Stimulated activated CD4-positive, alpha-beta T cell treated with anti-CD3 and anti-CD28 coated beads, Interleukin-1b, Interleukin-23, amount 100 ng/mL, for 1 hour (primary cell): ENCODE measurements at places on chromosomes 16 and 17.

GRCh38 chr16:77551357-77551756 is 116.5 kb upstream of the ADAMTS18 start:
- DNase-seq = no peak

- DNase-seq = no peak
These were observed 85.5 kb upstream of the TMEM132E start for GRCh38 chr17:34493917-34494316.

GRCh38 chr16:57748596-57748995 is 13.0 kb downstream of the KATNB1 start:
- DNase-seq = no peak

GRCh38 chr17:79088247-79088996 is 13.8 kb downstream of the ENGASE start:
- DNase-seq = no peak

GRCh38 chr17:63792055-63792729 is 18.2 kb downstream of the DDX42 start:
- no peak for DNase-seq

DNA sequence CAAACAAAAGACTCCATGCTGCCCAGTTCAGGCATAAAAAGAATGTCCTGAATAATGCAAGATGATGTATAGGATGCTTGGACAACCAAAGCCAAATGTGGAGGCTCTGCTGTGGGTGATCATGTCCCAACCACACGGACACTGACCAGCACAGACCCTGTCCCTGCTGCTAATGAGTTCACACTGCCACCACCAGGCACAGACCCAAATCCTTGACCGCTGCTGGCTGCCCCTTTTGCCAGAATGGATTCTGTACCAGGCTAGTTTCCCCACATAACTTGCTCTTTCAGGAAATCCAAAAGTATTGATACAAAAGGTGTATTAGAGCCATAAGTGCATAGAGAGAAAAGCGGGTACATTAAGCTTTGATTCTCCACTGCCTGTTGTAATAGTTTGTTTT is 60.9 kb downstream of the XYLT1 start:
- DNase-seq = no peak

DNA sequence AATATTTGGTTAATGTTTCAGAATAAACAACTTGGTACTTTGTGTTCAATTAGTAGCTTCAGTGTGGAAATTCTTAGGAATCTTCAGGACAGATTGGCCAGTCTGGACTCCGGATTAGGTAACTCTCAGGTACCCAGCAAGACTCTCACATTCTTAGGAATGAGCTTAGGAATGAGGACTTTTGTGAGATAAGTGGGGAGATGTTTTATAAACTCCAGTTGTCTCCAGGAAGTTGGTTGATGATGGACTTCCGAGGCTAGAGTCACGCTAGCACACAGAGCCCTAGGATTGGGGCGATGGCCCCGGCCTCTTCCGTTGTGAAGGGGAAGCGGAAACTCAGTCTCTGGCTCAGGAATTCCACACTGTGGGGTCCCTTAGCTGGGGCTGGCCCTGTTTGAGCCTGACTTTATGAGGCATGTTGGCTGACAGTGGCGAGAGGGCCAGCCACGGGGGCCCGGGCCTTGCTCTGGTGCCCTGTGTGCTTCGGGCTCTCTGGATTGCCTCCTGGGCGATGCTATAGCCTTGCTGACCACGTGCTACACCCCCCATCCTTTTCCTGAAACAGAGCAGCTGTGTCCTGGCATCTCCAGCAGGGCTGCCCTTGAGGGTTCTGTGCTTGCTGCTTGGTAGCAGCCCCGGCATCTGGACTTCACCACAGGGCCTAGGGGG is 32.4 kb downstream of the RAB11FIP3 start:
- DNase-seq = no peak

DNA sequence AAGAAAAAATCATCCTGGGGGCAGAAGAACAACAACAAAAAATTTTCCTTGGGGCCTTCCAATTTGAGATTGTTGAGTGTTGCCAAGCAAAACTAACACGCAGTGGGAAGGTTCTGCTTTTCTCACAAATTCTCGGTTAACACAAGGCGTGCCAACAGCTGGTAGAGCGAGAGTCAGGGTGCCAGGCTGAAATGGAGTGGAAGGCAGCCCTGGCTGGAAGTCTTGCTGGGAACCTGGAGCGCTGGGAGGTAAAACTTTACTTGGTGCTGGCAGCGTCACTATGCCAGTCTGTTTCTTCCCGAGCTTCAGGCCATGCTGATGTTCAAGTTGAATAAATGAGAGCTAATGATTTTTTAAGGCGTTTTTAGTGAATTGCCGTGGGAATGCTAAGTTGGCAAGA is 189.4 kb downstream of the WWOX start:
- DNase-seq = no peak

DNA sequence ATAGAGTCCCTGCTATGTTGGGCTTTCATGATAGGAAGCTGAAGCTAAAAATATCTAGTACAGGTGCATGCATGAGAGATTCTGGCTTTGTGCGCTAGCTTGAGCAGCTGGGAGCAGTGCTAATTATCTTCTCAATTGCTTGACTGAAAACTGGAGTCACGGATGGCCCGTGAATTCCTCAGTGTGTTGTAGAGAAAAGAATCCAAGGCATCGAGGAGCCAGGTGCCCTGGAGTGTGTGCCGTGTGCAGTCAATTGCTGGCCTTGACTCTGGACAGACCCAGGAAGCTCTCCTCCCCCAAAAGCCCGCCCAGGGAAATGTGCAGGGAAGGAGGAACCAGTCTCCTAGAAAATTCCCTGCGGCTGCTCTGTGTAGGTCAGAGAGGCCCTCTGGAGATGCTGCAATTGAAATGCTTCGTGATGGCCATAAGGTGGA is 14.2 kb downstream of the LGALS3BP start:
- DNase-seq = no peak

DNA sequence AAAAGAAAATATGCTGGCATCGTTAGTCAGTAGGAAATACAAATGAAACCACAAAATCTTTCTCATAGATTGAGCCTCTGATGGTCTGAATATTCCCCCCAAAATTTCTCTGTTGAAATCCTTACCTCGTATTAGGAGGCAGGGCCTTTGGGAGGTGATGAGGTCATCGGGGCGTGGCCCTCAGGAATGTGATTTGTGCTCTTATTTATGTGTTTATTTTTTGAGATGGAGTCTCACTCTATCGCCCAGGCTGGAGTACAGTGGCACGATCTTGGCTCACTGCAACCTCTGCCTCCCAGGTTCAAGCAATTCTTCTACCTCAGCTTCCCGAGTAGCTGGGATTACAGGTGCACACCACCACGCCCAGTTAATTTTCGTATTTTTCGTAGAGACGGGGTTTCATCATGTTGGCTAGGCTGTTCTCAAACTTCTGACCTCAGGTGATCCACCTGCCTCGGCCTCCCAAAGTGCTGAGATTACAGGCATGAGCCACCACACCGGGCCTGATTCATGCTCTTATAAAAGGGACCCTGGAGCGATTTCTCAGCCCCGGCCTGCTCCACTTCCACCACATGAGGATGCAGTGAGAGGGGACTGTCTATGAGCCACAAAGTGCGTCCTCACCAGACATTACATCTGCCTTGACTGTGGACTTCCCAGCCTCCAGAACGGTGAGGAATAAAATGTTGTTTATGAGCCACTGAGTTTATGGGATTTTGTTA is 53.1 kb downstream of the DNAH17 start:
- DNase-seq = no peak

GRCh38 chr16:69145658-69146057 is 13.2 kb downstream of the UTP4 start:
- no peak for DNase-seq

- DNase-seq = no peak
These were observed 13.6 kb downstream of the PLCD3 start for GRCh38 chr17:45118691-45119090.

DNA sequence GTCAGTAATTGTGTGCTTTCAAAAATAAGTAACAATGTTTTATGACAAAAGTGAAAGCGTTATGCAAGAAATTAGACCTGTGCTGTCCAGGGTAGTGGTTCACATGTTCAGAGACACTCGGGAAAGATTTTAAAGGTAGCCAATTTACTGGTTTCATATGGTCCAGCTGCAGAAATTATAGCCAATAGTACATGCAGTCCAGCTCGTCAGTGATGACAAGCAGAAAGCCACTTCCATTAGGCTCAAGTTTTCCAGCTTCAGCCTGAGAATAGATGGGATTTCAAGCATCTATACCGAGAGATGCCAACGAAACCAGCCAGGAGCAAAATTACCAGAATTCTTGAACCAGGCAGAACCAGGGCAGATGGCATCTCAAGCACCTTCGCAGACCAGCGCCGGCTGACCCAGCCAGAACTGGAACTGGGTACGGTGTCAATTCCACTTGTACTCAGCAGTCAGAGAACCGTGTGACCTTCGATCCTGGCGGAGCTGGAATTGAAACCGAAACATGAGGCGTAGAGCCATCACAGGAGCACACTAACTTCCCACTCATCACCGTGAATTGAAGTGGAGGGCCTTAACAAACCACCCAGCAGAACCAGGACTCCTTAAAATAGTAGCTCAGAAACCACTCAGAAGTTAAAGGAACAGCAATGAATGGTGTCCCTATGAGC is 207.9 kb upstream of the HSBP1 start:
- DNase-seq = no peak

- DNase-seq = no peak
These were observed 17.5 kb downstream of the ABHD15 start for GRCh38 chr17:29549177-29549923.

- DNase-seq = peak; percentile 82
These were observed 47.7 kb downstream of the SRCIN1 start for GRCh38 chr17:38557836-38558727.

DNA sequence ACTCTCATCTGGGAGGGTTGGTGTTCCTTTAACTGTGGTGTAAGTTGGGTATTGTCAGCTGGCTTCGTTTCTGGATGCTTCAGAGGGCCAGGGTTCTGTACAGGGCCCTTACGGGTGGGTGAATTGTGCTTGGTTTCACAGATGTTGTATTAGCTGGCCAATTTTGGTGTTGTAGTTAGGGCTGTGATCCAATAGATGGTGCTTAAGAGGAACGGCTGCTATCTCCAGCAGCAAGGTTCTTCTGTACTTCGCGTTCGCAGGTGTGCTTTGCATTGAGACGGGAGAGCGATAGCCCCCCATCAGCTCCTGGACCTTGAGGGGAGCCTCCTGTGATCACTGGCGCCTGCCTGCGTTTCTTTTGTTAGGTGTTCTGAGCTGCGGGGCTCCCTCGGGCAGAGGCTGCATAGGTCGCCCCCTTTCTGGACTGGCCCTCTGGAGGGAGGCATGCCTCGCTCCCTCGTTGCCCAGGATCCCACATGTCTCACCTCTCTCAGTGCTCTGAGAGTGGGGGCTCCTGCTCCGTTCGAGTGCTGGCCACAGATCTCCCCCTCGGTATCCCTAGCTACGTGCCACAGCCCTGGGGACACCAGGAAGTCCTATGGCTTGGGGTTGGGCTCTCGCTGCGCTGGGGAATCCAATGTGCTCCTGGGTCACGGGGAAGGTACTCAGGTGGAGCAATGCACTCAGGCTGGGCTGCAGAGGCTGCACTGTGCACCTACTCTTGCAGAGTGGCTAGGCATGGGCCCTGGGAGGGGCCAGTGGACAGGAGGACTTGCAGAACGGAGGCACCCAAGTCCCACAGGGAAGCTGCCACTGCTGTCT is 837 bp upstream of the PRDM7 start:
- no peak for DNase-seq

GRCh38 chr16:46555951-46556350 is 65.2 kb downstream of the SHCBP1 start:
- DNase-seq = no peak

- no peak for DNase-seq
These were observed 4.4 kb upstream of the HOXB5 start for GRCh38 chr17:48597778-48598631.

DNA sequence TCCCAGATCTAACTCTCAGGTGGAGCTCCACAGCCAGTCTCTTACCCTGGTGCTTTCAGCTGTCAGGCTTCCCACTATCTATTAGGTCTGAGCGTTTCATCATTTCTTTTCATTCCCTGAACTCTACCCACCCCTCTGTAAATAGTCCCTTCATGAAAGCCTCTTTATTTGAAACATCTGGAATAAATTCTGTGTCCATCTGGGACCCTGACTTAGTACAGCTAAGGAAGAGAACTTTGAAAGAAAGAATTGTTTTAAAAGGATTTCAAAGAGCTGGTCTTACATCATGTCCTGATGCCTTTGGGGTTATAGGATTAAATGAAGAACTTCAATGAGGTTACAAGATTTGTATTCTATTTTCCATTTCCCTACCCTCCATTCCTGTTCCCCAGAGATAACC is 388.5 kb upstream of the CA10 start:
- no peak for DNase-seq

GRCh38 chr16:49112754-49113153 is 168.9 kb downstream of the CBLN1 start:
- DNase-seq = no peak

DNA sequence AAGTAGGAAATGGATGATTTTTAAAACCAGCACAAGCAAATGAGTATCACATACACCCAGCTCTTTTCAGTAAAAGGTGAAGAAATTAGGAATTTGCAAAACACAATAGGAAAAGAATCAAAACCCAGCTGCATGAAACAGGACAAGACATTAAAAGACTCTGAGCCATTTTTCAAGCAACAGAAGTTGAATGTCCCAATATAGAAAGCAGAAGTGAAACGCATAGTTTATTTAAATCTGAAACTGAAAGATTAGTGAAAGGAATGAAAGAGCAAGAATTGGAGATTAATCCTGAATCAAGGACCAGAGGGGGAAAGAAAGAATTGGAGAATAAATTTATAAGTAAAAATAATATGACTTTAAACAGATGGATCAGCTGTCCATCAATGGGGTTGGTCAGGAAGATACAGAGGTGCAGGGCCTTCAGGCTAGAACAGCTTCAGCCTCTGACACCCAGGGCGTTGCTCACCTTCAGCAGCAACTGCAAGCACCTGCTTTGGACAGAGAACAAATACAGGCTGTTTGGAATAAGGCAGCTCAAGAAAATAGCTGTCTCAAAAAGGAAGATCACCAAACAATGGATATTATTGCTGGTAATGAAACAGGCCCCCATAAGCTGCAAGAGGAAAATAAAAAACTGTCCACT is 3.9 kb upstream of the ARHGAP17 start:
- no peak for DNase-seq

DNA sequence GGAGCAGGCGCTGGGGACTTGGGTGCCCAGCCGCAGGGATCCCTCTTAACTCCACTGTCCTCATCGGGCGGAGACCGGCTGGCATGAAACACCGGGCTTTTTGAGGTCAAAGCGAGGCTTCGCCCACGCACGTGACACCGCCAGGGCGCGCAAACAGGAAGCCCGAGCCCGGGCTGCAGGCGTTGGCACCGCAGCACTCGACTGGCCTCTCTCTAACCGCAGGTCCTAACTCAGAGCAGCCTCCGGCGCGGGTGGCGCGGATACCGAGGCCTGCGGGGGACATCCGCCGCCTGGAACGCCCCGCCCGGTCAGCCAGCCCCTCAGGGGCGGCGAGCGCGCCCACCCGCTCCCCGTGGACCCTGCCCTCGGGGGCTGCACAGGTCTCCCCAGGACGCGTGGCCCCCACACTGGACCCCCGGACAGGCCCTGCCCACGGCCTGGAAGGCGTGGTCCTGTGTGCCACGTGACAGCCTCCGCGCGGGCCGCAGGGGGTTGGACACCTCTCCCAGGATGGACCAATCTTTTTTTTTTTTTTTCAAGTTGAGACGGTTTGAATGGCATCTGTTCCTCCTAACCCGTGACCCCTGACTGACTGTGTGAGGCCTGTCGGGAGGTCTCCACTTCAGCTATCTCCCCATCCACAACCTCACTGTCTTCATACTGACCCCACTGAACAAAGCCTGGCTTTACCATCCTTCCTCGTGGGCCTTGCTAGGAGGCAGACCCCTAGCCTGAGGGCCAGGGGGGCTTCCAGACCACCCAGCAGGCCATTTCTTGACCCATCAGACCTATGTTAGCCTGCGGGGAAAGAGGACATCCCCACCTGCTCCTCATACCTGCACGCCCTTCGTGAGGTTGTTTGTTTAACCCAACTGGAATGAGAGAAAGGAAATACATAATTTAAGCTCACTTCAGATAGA is 8.4 kb upstream of the SLC47A2 start:
- no peak for DNase-seq

- DNase-seq = no peak
These were observed 10.3 kb upstream of the RAB11FIP4 start for GRCh38 chr17:31381165-31381668.
